Adipocyte (in vitro differentiated cells): ENCODE measurements at places on chromosomes 3 and 15.

DNA sequence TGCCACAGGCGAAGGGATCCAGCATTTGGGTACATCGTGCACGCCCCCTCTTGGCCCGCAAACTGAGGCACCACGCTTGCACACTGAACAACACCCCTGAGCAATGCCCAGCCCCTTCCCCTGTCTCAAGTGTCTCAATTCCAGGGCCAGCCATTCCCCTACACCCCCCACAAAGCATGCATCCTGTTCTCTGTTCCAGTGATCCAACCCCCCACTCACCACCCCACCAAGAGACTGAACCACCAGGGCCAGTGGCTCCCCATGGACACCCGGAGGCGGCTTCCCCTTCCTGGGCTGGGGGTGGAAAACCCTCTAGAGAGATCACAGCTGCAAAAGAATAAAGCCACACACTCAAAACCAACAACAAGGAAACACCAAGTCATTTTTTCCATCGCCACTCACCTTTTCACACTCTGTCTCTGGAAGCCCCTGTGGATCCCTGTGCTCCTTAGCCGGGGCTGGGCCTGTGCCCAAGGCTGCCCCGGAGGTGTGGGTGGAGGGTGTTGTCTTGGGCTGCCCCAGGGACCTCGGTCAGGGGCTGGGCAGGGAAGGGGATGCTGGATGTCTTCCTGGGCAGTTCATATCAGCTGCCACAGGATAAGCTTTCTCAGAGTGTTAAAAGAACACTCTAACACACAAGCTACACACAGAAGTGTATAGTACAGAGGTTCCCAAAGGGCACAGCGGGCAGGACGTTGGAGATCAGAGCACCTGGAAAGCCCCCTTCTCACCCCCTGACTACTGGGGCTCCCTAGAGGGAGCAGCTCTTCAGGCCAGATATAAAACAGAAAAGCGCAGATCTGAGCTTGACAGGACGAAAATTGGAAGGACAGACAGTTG lies 92.5 kb downstream of the CHSY1 start:
- no peak for DNase-seq

DNA sequence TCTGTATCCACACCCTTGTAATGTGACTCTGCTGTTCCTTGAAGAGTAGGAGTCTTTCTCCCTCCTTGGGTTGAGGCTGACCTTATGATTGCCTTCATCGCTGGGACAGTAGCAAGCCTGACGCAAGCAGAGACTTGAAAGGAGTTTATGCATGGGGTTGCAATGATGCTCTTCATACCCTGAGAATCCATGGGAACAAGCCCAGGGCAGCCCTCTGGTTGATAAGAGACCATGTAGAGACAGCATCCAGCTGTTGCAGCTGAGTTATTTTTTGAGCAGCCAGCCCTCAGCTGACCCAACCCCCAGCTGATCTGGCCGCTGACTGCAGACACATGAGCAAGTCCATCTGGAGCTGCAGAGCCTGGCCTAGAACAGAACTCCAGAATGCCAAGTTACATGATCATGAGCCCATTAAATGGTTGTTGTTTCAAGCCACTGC lies 60.6 kb upstream of the ARNT2 start:
- DNase-seq, result no peak

- DNase-seq, result no peak
These were observed 28.9 kb upstream of the DCBLD2 start for GRCh38 chr3:98930413-98930812.

GRCh38 chr3:146701246-146701645 lies 96.1 kb upstream of the PLSCR5 start:
- no peak for DNase-seq

GRCh38 chr3:48268381-48268935 lies 27.6 kb downstream of the ZNF589 start:
- no peak for DNase-seq

GRCh38 chr3:50609071-50609762 lies 2.4 kb downstream of the CISH start:
- DNase-seq, result no peak

DNA sequence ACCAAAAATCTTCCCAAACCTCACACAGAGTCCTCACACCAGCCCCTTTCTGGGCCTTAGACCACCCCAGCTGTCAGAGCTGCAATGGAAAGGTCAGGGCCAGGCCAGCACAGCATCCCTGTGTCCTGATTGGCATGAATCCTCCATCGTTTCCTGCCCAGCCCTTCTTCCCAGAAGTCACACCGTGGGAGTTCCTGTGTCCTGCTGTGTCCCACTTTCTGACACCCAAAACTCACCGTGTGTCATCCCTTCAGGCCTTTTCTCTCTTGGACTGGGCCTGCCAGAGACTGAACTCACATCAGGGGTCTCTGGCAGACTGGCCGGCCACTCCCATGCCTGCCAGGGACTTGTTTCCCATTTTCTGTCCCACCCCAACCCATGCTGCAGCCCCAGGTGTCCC lies 32.5 kb upstream of the CHRNB4 start:
- no peak for DNase-seq

- peak; percentile 93 for DNase-seq
These were observed 12.1 kb upstream of the CNBP start for GRCh38 chr3:129195731-129196256.

GRCh38 chr3:15633159-15633558 lies 31.6 kb downstream of the BTD start:
- no peak for DNase-seq

DNA sequence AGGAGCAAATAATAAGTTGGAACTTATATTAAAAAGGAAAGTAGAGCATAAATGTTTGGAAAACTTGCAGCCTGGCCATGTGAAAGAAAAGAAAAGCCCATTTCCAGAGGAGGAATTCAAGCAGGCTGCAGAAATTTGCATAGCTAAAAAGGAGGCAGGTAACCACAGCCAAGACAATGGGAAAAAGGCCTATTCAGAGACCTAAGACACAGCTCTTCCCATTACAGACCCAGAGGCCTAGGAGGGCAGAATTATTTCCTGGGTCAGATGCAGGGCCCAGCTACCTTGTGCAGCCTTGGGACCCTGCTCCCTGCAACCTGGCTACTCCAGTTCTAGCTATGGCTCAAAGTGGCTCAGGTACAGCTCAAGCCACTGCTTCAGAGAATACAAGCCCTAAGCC lies 234.6 kb upstream of the BCHE start:
- no peak for DNase-seq

DNA sequence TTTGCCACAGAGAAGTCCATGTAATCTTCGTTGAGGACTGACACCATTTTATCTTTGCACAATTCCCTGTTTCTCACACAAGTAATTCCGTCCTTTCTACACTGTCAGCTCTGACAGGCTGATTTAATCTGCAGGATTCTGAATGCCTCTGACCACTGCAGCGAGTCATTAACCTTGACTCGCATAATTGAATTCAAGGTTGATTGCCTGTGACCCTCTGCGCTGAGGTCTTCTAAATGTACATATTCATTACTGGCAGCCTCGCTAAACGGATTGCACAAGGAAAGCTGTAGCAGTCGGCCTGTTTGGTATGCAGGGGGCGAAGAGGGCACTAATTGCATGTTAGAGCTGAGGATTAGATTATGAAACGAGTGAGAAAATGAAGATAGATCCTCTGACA lies 147.8 kb downstream of the SHOX2 start:
- no peak for DNase-seq

DNA sequence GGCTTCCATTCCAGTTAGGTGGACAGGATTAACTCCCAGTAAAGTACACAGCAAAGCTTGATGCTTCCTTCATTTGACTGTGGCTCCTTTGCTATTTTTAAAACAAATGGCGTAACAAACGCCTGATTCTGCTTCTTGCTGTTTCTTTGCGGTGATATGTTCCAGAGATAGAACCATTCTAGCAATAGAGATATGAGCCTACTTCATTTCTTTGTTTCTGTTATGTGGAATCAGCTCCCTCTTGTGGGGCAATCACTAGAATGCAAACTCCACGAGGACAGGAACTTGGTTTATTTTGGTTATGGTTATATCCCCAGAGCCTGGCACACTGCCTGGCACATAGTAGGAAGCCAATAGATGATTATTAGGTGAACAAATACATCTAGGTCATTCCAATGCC lies 122.6 kb upstream of the SLC6A11 start:
- peak; percentile 9 for DNase-seq

- peak; percentile 76 for DNase-seq
These were observed 7.9 kb downstream of the KIF7 start for GRCh38 chr15:89647191-89647851.

DNA sequence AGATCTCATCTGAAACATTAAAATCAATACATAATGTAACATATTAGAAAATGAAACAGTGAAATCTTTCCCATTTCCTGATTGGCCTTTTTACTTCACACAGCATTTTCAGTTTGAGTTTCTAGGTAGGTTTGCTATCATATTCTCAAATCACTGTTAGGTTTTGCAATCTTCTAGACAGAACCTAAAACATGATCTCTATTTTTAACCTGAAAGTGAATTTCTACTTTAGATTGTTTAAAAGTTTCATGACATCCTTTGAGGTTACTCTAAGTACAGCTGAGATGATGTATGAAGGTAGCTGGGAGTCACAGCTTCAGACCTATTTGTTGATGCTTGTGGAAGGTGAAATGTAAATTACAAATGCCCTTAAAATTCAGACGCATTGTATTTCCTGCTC lies 118.4 kb upstream of the GPR149 start:
- DNase-seq, result no peak

GRCh38 chr15:53110999-53111398 lies 320.9 kb upstream of the ONECUT1 start:
- DNase-seq, result no peak

DNA sequence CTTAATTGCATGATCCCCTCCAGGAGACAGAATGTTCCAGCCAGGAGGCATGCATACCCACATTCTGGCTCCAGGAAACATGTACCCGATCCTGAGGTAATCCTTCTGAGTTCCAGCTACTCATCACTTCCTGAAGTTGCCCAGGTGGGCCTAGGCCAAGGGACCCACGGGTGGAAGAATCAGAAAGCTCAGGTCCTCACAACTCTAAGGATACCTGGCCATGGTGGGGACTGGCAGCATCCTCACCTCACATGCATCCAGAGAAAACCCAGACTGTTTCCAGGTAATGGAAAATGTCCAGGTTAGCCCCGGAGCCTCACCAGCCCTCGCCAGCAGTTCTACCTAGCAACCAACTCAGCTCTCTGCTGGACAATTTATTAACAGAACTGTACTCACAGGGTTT lies 78.2 kb downstream of the DAPK2 start:
- no peak for DNase-seq

GRCh38 chr3:107430996-107431245 lies 53.7 kb downstream of the CCDC54 start:
- no peak for DNase-seq

DNA sequence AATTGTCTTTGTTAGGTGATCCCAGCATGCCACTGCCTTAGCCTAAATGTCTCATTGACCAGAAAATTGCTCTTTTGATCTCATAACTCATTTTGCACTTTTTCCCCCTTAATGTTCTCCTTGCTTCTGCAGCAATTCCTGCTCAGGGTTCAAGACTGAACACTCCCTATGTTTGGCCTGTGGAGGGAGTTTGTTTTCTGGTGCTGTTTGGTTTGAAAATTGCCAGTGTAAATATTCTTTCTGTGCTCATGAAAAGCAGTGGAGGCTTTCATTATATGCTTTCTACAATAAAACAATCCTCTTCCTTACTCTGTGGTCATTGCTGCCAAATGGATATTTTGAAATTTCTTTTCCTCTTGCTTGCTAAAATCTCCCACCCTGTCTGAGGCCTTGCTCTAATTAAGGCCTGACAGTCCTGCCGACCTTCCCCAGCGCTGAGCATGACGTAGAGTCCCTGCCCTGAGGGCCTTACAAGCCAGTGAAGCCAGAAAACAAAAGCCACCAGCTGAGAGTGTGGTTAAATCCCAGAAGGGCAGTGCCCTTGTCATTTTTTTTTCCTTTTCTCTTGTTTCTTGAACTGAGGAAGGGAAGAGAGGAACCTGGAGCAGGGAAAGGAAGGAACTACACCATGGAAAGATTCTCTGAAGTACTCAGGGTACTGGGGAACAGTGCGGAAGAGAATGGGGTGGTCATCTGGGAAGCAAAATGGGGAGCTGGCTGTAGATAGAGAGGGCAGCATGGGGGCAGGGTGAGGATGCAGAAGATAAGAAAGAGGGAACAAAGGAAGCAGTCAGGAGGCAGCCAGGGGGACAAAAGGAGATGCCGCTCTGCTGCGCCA lies 24.8 kb downstream of the ZBTB38 start:
- peak; percentile 95 for DNase-seq

DNA sequence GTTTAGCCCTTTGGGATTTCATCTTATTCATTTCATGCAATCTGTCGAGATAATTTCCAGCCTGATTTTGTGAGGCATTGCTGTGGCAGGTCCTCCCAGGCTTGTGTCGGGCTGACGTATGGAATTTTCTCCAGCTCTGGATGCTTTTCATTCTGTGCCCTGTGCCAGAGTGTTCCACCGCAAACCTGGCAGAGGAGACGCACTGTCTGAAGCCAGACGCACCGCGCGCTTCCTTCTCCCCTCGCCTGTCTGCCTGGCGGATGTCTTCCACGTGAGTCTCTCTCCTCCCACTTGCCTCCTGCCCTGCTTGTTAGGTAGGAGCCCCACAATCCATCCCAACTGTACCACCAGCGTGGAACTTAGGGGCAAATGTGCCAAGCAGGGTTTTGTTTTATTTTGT lies 20.1 kb upstream of the GLCE start:
- no peak for DNase-seq

DNA sequence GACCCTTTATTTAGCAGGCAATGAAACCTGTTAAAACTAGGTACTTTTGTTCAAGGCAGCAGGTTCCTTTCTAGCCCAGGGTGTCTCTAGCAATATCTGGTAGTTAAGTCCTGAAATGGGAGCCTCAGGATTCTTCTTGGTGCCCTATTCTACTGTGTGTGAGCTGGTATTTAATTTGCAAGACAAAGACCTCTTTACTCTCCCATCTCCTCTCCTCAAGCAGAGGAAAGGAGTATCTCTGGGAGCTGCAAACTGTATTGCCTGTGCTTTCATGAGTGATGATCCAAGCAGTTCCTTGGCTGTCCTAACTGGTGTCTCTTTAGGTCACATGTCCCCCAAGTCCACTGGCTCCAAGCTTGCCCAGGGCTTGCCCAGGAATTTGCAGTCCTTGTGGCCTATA lies 188.2 kb downstream of the SI start:
- DNase-seq, result no peak

- DNase-seq, result peak; percentile 15
These were observed 205.7 kb upstream of the ROBO1 start for GRCh38 chr3:79973482-79973881.

GRCh38 chr3:28122227-28122626 lies 119.2 kb upstream of the CMC1 start:
- DNase-seq, result peak; percentile 31

DNA sequence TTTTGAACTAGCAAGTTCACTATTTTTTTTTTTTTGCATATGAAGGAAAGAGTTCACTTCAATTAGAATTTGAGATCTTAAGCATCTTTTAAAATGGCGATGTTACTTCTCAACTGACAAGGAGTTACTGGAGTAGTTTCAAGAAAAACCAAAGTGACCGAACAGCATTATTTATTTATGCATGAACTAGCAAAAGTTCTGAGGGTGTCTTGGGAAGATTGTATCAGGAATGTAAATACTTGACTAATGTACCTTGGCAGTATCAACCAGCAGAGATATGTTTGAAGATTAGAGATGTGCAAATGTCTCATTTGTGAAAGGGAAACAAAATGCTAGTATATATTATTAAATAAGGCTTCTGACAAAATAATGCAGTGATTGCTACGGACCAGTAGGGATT lies 203.9 kb downstream of the KBTBD8 start:
- DNase-seq, result no peak
